WERI-Rb-1 (cell line): ENCODE measurements at places on chromosomes 4 and X.

GRCh38 chrX:133880032-133880443, 105.4 kb downstream of the GPC3 start:
- no peak for DNase-seq

DNA sequence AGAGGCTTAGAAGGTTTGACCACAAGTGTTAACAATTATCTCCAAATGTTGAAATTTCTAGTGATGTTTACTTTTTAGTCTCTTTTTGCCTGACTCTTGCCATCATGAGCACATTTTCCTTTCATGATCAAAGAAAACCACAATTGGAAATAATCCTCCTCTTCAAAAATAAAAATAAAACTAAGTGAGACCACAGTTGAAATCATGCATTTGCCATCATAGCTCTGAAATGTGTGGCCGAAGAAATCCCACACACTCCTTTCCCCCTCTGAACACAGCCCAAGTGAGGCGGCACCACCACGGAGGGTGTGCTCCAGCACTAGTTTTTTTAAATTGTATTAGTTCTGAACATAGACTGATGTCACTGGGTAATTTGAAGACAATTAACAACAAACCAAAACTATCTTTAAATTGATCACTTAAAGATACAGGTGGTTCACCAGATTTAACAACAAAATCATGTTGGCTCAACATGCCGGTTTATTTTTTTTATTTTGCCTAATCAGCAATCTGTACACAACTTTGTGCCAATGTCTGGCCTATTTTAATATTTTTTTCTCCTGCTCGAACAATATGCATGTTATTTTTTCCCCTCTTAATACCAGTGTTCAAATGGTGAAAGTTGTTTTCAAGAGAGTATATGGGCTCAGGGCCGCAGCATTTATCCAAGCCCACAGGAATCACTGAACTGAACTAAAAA, 17.6 kb downstream of the APBB2 start:
- DNase-seq, result no peak

- no peak for DNase-seq
Observed at GRCh38 chr4:8773124-8773931, 98.3 kb downstream of the HMX1 start.

DNA sequence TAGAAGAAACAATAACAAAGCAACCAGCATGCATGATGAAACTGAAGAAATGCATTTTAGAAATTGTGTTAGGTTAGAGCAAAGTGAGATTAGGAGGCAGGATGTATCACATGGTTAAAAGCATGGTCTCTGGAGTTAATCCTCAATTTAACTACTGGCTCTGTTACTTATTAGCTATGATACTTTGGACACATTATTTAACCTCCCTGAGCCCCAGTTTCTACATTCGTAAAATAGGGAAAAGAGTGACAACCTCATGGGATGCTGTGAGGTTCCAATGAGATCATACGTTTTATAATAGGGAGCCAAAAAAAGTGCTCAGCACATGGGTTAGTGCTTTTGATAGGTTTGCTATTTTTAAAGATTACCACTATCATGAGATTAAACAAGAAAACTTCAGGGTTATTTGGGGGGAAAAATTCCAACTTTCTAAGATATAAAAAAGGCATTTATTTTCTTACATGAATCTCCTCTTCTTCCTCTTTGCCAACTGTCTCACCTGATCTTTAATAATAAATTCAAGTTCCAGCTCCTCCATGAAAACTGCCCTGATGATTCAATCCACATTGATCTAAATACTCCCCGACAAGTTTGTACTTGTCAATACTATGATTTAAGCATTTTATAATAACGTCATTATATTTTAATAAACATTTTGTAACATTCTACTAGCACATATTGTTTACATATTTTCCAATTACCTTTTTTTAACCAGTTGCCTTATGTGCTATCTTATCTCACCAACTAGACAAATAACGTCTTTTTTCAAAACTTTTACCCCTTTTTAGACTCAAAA, 4.6 kb downstream of the SEC31A start:
- no peak for DNase-seq

DNA sequence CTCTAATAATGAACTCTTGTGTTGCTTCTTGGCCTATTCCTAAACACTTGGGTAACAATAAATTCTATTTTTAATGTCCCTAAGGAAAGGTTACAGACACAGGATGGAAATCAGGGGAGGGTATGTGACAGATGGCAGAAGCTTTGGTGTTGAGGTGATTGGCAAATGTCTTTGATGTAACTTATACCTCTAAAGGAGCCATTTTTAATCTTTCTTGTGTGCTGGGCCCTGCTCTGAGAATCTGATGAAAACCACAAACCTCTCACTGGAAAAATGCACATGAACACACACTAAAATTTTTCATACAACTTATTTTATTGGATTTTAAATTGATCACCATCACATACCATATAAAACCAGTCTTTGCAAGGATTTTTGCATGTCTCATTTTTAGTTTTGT, 17.7 kb downstream of the FRYL start:
- no peak for DNase-seq

GRCh38 chr4:46931981-46932380, 22.9 kb upstream of the COX7B2 start:
- peak; percentile 35 for DNase-seq

GRCh38 chr4:99165978-99166377, 21.9 kb upstream of the ADH4 start:
- no peak for DNase-seq

DNA sequence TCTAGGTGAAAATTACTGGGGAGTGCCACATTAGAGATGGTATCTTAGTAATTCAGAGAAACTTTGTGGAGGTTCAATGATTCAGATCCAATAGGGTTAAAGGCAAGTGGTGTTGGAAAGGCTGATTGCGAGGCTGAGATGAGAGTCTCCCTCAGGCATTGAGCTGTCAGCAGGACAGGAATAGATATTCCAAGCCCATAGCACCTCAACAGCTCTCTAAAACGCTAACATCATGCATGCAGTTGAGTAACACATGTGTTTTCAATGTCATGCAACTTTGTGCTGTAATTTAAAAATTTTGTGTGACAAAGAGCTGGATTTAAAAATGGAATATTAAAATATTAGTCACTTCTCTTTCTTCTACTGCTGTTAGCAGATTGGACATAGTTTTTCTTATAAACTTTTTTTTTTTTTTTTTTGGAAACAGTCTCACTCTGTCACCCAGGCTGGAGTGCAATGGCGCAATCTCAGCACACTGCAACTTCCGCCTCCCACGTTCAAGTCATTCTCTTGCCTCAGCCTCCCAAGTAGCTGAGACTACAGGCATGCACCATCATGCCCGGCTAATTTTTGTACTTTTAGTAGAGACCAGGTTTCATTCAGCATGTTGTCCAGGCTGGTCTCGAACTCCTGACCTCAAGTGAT, 173.5 kb upstream of the C1QTNF7 start:
- DNase-seq, result no peak
